ENCODE measurements at places on chromosomes 16 and 17.

GRCh38 chr16:50071075-50071671, 5.4 kb downstream of the HEATR3 start:
- DNase-seq: peak; percentile 39
- no peak overlapping the region for H3K27ac ChIP-seq
- no peaks in the 10 kb centered on the region for H3K27me3 ChIP-seq
- no peak overlapping the region for H3K4me3 ChIP-seq

- no peak overlapping the region for H3K4me3 ChIP-seq
- no peaks in the 10 kb centered on the region for H3K36me3 ChIP-seq
- no peaks in the 10 kb centered on the region for H3K4me1 ChIP-seq
- H3K27ac ChIP-seq: no peak overlapping the region
- no peak for DNase-seq
- H3K27me3 ChIP-seq: peaks cover 2% of the 10 kb centered on the region
Measured at GRCh38 chr17:49483599-49484509, 11.2 kb upstream of the NGFR start.

- peaks cover 20% of the 10 kb centered on the region for H3K4me1 ChIP-seq
- peak overlapping the region; percentile 98 for H3K4me3 ChIP-seq
- no peaks in the 10 kb centered on the region for H3K27me3 ChIP-seq
- DNase-seq: no peak
Measured at GRCh38 chr16:29994600-29995323, 655 bp downstream of the HIRIP3 start.

- no peaks in the 10 kb centered on the region for H3K4me1 ChIP-seq
- DNase-seq: peak; percentile 73
- H3K27ac ChIP-seq: no peak overlapping the region
- H3K36me3 ChIP-seq: no peaks in the 10 kb centered on the region
Measured at GRCh38 chr17:49880291-49881053, 32.6 kb upstream of the TAC4 start.
